ENCODE measurements at places on chromosomes 1 and 21. TPM values are rescaled to one million over a fixed set of nuclear protein-coding genes. Genes with fewer than 3 reads are reported as not detected.

Gene C1orf226
- 11.3 TPM for total RNA-seq

Gene TRIM63
- total RNA-seq, result not detected

Gene OR2M3
- 0.35 TPM for total RNA-seq

Gene S100A12
- not detected for total RNA-seq

Gene BGLAP
- total RNA-seq, result 2.0 TPM

Gene DUSP10
- 7.0 TPM for total RNA-seq

DNA sequence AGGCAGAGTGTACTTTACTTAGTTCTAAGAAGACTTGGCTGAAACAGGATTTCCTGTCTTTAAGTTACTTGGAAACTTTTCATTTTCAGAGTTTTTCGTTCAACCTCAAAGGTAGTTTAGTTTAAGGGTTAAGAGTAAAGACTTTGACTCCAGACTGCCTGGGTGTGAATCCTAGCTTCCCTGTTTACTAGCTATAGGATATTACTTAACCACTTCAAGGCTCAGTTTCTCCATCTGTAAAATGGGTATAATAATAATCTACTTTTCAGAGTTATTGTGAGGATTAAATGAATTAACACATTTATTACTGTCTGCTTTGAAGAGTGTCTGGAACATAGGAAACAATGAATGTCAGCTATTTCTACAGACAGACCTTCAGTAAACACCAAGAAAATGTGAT lies 30.0 kb downstream of the ZNHIT6 start:
- DNase-seq, result no peak

DNA sequence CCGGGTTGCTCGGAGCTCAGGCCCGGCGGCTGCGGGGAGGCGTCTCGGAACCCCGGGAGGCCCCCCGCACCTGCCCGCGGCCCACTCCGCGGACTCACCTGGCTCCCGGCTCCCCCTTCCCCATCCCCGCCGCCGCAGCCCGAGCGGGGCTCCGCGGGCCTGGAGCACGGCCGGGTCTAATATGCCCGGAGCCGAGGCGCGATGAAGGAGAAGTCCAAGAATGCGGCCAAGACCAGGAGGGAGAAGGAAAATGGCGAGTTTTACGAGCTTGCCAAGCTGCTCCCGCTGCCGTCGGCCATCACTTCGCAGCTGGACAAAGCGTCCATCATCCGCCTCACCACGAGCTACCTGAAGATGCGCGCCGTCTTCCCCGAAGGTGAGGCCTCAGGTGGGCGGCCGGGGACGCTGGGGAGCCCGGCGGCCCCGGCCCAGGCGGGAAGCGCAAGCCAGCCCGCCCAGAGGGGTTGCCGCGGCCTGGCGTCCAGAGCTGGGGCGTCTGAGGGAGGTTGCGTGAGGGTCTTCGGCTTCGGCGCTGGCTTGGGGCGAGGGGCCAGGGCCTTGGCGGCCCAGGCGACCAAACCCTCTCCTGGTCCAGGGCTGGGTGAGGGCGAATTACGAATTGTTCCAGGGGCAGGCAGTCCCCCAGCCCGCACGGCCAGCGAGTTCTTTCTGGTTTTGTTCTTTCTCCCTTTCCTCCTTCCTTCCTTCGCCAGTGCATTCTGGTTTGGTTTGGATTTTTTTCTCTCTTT lies 805 bp downstream of the SIM2 start:
- DNase-seq, result no peak

DNA sequence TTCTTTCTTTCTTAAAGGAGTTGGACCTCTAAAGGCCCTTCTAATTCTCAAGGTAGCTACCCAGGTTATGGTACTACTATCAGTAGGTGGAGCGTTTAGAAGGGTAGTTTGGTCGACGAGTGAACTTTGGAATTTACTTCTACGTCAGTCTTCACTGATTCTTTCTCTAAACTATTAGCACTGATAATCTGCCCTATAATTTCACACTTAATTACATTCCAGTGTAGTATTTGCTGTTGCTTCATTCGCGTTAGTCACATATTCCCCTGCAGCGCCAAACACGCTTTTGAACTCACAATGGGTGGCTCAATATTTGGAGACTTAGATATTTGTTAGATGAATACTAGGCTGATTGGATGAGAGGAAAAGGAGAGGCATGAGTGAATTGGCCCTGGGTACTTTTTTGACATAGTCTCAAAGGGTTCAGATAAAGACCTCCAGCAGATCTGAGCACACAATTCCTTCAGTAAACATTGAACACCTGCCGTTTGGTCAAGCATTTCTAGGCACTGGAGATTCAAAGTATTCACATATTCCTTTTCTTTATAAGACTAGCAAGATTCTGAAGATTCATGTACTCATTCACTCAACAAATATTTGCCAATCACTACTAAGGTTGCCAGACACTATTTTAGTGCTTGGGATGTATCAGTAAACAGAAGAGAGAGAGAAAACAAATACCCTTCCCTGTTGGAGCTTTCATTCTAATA lies 929 bp upstream of the FOXJ3 start:
- DNase-seq, result peak; percentile 93

- DNase-seq, result peak; percentile 91
Measured at GRCh38 chr1:233520261-233521191, 93.4 kb upstream of the KCNK1 start.

DNA sequence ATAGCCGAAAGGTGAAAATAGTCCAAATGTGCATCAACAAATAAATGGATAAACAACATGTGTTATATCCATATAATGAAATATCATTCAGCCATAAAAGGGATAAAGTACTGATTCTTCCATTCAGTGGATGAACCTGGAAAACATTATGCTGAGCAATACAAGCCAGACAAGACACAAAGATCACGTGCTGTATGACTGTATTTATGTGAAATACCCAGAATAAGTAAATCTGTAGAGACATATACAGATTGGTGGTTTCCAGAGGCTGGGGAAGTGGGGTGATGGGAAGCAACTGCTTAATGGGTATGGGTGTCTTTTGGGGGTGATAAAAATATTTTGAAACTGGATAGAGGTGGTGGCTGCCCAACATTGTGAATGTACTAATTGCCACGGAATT lies 13.3 kb upstream of the GSTM4 start:
- no peak for DNase-seq

DNA sequence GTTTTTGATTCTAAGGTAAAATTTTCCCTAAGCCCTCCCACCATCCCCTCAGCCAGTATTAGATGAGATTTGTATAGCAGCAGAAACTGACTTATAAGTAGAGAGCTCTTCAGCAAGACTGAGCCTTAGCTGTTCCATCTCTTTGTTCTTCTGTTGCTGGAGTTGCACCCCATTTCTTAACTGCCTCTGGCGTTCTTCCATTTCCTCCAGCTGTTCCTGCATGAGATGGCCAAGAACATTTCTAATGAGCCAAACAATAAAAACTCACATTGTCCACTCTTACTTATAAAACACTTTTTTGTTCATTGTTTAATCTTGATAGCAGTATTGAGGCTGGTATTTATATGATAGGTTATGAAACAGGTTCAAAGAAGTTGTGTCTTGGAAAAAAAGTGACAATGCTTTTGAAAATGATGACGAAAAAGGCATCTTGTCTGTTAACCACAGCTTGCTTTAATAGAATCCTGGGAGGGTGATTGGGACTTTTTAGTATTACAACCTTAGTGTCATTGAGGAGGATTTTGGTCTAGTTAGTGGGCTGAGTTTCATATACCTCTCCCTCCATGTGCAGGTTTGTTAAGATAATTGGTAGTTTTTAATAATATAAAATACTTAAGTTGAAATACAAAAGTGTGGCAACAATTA lies 18.3 kb downstream of the SYNC start:
- no peak for DNase-seq

GRCh38 chr1:228342627-228343190 lies 63.9 kb downstream of the TRIM11 start:
- DNase-seq, result no peak

DNA sequence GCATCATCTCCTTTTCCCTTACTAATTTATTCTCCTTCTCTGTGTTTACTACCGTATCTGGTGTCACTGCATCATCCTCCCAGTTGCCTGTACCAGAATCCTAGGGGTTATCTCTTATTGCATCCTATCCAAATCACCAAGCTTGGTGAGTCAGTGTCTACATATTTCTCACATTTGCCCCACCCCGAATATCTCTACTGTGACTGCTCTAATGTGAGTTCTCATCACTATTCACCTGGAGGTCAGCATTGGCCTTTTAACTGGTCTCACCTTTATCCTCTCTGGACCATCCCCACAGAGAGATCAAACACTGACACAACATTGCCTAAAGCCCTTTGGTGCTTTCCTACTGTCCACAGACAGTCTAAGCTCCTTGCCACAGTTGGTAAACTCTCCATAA lies 45.7 kb upstream of the ZNF648 start:
- DNase-seq, result peak; percentile 42

GRCh38 chr1:105483436-105483835 lies 1573.0 kb upstream of the PRMT6 start:
- DNase-seq, result no peak

- peak; percentile 33 for DNase-seq
Measured at GRCh38 chr1:147822292-147822691, 61.9 kb upstream of the GJA5 start.

GRCh38 chr1:9204156-9204720 lies 30.3 kb upstream of the H6PD start:
- no peak for DNase-seq

- DNase-seq, result no peak
Measured at GRCh38 chr1:5365751-5366150, 626.5 kb downstream of the NPHP4 start.

DNA sequence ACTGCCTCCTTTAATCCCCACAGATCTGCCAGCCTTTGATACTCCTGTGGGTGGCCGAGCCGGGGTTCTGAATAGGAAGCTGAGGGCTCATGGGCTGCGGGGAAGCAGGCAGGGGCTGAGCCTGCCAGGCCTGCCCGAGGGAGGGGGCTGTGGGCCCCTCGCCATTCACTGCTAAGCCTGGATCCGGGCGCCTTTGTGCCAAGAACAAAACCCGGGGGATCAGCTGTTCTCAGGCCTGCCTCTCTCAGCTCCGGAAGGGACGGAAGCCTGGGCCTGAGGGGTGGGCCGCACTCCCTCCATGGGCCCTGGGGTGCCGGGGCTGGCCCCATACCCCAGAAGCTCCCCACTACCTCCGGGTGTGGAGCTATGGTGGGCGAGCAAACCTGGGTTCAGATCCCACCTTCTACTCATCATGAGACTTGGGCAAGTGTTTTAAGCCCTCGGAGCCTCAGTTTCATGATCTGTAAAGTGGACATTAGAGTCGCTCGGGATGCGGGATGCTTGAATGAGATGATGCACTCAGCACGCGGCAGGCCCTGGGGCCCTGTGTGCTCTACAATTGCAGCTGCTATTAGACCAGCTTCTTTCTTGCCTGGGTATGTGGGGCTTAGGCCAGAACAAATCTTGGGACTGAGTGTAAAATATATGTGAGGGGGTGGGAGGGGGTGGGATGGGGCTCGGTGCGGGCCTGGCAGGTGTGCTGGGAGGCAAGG lies 19.2 kb upstream of the EPHA2 start:
- no peak for DNase-seq

DNA sequence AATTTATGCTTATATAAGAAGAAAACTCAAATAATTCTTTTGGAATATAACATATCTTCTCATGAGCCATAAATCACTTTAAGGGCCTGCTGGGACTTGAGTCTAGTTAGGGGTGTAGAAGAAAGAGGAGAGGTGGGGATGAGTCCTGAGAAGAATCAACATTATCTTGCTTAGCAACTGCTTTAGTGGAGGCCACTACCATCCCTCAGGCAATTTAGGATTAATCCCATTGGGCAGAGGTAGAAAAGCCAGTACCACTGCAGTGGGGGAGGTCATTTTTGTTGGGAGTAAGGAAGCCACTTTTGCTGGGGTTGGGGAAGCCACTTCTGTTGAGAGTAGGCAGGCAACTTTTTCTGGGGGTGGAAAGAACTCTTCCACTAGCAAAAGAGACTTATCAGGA lies 47.7 kb downstream of the SLC2A1 start:
- DNase-seq, result no peak

Data from PC-9 (cell line).